ENCODE measurements at places on chromosomes 2 and 18.

DNA sequence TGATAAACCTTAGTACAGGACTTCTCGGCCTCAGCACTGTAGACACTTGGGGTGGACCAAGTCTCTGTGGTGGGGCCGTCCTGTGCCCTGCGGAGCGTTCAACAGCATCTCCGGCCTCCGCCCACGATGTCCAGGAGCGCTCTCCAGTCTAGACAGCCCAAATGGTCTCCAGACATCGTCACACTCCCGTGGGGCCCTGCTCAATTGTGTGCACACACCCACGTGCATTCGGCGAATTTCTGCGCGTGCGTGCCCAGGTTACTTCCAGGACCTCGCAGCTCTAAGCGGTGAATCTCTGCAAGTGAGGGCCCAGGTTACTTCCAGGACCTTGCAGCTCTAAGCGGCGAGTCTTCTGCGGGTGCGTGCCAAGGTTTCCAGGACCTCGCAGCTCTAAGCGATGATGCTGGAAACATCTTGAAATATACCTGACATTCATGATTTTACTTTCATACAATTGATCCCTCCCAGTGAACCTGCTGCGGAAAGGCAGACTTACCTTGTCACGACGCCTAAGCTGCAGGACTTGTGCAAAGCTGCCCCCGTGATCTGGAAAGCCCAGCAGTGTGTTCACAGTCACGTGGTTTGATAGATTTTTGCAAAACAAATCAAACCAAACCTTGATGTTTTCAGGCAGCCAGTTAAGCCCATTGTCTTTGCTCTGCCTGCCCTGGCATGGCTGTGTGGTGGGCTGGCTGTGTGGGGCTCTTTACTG, 16.1 kb upstream of the OTOS start:
- no peak for DNase-seq

DNA sequence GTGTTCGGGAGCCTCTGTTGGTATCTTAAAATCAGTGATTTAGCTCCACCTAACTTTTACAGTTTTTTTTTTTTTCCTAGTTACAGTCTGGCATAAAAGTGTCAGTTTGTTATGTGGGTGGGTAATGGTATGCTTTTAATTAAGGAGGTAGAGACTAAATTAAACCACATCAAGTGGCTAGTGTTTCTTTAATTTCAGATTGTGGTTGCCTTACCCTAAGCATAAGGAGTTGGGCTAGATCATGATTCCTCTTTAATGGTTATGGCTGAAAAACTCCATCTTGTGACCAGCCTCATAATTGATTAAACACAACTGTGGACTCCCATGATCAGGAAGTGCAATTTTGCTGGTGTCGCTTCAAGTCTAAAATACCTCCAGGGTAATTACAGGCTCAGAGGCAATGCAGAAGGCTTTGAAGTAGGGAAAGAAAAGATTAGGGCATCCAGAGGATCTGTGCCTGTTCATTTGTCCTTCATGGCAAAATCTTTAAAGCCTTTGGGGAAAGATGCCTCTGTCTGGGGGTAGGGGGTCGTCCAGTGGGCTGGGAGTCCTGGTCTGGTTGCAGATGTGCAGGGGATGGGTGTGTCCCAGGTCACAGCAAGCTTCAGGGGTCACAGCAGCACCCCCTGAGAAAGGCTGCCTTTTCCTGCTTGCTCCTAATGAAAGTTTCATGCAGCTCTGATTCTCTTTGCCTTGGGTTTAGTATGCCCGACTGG, 579.2 kb downstream of the BCL11A start:
- DNase-seq, result no peak

DNA sequence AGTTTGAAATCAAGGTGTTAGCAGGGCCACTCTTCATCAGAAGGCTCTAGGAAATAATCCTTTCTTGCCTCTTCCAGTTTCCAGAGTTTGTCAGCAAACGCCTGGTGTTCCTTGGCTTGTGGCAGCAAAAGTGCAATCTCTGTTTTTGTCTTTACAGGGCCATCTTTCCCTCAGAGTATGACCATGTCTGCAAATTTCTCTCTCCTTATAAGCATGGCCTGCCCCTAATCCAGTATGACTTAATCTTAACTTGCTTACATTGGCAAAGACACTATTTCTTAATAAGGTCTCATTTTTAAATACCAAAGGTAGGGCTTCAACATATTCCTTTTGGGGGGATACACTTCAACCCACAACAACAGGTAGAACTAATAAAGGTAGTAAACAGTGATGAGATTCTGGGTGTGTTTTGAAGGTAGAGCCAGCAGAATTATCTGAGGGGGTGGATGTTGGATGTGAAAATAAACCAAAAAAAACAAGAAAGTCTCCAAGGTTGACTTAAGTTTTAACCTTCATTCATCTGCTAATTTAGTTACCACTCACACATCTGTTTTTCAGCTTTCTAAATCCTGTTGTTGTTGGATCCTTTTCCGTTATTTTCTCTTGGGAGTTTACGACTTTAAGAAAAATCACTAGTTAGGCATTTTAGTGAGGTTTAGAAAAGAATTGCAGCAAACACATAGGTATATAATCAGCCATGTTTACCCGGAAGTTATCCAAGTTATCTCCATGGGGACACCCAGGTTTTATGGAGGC, 234.4 kb upstream of the FIGN start:
- DNase-seq, result no peak

GRCh38 chr2:69846182-69847067, 17.0 kb downstream of the GMCL1 start:
- DNase-seq, result no peak

GRCh38 chr2:113342650-113343049, 63.9 kb upstream of the PAX8 start:
- peak; percentile 28 for DNase-seq

DNA sequence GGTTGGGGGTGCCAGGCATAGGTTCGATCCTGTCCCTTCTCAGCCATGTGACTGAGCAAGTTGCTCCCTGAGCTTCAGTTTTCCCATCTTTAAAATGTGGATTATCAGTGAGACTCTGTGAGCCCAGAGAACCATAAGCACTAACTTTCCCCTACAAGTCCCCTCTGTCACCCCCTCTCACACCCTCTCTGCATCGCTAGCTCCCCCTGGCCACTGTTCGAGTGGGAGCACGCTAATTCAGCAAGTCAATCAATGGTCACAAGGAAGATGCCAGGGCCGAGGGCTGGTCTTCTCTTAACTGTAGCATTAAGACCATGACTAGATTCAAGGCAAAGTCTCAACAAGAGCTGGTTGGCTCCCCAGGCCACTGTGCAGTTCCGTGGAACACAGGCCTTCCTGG, 66.2 kb downstream of the BCL2L11 start:
- DNase-seq, result no peak

DNA sequence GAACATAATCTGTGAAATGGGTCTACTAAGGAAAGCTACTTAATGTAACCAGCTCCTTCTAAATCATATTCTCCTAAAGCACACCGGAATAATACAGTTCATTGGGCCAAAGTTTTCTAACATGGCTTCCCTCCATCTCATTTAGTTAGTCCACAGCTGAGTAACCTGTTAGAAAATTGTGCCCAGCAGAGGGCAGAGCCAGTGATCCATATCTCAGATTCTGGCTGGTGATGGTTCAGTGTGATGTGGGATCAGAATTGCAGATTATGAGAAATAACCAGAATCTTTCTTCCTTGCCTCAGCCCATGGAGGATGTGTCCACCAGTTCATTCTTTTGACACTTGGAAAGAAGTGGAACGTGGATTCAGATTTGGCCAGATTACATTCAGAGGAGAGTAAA, 9.4 kb upstream of the CTLA4 start:
- DNase-seq, result peak; percentile 55

GRCh38 chr2:240450532-240451107, 15.2 kb downstream of the GPC1 start:
- no peak for DNase-seq

GRCh38 chr2:121092095-121092494, 192.9 kb downstream of the TFCP2L1 start:
- no peak for DNase-seq

- DNase-seq, result no peak
Measured at GRCh38 chr2:46460241-46460921, 19.0 kb upstream of the TMEM247 start.

DNA sequence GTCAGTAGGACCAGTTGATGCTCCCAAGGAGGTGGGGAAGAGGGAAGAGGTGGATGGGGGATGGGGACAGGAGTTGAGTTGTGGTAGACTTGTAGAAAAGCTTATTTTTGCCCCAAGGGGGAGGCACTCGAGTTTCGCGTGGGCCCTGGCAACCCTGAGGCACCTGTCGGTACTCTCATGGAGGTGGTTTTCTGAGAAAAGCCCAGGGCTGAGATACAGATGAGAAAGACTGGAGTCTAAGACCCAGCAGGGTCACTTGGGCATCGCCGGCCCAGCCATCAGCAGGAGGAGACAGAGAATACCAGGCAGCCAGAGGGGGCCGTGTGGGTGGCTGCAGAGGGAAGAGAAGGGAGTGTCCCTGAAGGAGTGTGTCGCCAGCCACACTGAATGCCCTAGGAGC, 57.7 kb upstream of the HPCAL1 start:
- no peak for DNase-seq

DNA sequence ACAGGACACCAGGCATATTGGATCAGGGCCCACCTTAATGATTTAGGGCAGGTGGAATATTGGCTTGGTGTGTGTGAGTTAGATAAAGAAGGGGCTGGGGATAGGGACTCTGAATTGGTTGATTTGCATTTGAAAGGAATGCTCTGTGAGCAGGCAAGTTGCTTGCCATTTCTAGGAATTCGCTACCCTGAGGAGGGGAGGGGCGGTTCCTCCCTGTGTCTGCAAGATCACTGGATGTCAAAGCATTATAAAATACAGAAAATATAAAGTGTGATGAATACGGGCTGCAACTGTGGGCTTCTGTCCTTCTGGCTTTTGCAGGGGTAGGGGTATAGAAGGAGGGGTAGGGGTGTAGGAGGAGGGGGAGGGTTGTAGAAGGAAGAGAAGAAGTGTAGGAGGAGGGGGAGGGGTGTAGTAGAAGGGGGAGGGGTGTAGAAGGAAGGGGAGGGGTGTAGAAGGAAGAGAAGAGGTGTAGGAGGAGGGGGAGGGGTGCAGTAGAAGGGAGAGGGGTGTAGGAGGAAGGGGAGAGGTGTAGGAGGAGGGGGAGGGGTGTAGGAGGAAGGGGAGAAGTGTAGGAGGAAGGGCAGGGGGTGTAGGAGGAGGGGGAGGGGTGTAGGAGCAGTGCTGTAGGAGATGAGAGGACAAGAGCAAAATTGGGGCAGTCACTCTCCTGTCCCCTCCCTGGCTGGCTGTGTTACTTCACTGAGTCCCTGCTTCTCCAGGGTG, 238.0 kb upstream of the COPS8 start:
- no peak for DNase-seq

- DNase-seq, result no peak
Measured at GRCh38 chr2:68060652-68061051, 2.2 kb downstream of the C1D start.

- no peak for DNase-seq
Measured at GRCh38 chr18:1891641-1892040, 679.7 kb downstream of the METTL4 start.

DNA sequence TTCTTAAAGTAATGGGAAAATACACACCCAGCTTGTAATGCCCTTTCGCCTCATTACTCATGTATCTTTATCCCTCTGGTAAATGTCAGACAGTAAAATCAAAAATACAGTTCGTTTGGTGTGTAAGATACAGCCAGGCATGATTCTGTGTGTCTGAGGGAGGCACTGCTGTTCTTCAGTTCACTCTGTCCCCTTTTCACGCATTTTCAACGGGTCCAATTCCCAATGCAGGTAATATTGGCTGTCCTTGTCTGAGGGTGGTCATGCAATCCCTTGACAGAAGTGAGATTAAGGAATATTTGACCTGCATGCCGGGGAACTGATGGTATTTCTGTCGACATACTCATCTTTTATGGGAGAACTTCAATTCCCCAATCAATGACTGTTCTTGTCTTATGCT, 587.2 kb upstream of the NXPH2 start:
- DNase-seq, result no peak

- no peak for DNase-seq
Measured at GRCh38 chr18:56067969-56068671, 480.1 kb upstream of the TCF4 start.

DNA sequence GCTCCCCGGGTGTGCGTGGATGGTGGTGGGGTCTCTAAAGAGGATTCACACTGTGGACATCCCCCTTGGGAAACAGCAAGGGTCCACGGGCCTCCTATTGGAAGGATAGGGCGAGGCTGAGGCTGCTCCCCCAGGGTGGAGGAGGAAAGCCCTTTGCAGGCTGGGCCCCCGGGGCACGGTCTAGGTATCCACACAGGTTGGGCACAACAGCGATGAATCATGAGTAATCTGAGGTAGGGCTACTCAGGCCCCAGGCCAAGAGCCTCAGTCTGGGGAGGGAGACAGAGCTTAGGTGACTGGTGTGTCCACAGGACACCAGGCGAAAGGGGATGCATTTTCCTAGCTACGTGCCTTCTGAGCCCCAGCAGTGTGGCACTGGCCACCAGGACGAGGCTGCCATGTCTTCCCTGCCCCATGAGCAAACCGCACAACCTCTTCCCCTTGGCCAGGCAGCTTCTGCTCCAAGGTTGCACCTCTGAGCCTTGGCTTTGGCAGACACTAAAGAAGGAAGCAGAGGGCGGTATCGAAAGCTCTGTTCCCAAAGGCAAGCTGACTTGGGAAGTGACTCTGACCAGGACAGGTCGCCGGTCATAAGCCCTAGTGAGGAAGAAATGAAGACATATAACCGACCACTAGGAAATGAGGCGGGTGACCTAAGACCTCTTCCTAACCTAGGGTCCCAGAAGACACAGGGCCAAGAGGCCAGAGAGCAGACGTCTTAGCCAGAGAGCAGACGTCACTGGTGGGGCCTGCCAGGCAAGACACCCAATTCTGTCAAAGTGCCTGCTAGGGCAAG, 14.6 kb upstream of the SEMA4C start:
- DNase-seq, result no peak

- DNase-seq, result no peak
Measured at GRCh38 chr2:75007061-75007460, 48.6 kb downstream of the POLE4 start.

- no peak for DNase-seq
Measured at GRCh38 chr2:69166812-69167468, 154.0 kb downstream of the ANTXR1 start.

GRCh38 chr18:43079422-43079821, 36.1 kb downstream of the RIT2 start:
- DNase-seq, result no peak

DNA sequence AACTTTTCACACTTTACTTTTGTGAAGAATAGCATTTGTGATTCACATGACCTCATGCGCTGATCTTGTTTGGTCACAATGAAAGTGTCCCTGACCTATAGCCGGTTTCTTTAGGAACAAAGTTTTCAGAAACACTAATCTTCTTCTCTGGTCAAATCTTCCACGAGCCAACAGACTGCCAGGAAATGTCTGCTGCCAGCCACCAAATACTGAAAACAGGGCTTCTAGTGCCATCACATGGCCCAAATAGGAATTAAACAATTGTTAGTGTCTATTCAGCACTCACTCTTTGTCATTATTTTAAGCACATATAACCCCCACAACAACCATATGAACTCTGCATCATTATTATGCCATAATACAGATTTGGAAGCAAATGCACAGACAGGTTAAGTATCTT, 286.5 kb upstream of the SYT4 start:
- DNase-seq, result peak; percentile 8
